ENCODE measurements at places on chromosomes 3 and 15.

DNA sequence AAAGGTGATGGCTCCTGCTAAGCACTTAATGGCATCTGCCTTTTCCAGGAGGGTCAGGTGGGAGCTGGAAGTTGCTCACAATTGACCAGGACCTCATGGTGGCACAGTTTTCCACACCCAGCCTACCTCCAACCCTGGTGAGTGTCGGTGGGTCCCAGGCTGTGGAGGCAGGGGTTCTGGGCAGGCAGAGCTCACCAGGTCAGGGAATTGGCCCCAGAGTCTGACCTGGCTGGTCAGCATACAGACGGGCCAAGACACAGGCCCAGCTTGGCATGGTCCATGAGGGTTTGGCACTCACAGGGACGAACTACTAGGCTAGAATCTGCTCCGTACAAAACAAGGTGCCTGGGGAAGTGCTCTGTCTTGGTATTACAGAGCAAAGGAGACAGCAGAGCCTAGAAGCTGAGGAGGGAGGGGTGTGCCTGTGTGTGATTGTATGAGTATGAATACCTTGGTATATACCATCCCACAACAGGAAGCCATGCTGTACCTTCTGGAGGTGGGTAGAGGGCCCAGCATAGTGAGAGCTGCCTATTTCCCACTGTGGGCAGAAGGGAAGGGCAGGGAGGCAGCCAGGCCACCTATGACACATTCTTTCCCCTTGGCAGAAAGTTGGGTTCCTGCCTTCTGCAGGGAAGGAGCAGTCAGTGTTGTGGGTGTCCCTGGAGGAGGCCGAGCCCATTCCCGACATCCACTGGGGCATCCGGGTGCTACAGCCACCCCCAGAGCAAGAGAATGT, 6.5 kb downstream of the APEH start:
- DNase-seq, result no peak

DNA sequence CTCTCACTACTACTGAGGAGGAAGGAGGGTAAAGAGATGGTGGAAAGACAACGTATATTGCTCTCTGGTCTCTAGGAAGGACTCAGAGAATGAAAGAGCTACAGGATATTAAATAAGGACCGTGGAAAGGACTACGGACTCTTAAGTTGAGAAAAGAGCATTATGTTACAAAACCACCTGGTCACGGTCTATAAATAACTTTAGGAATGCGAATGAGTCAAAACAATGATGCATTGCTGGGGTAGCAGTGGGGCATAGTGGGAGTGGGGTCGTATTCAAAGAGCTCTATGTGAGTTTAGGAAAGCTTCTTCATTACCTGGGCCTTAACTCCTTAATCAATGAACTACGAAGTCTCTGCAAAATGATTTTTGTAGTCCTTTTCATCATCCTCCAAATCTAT, 295.7 kb upstream of the SOX14 start:
- DNase-seq, result no peak

DNA sequence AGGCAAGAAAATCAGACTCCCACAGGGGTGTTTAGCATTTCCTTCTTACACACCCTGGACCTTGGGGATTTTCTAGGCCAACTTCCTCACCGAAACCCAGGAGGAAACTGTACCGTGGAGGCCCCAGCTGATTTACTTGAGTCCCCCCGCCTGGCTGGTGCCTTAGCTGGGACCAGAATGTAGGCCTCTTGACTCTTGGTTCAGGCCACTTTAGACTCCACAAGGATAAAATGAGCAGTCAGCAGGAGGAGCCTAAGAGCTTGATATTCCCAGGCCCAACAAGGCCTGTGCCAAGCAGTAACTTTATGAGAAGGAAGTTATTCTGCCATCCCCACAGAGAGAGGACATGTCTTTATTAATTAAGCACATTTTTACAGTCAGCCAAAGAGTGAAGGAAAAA, 4.6 kb upstream of the APBA2 start:
- DNase-seq, result no peak

- DNase-seq, result no peak
These were observed 46.0 kb downstream of the RARB start for GRCh38 chr3:25474052-25474451.

DNA sequence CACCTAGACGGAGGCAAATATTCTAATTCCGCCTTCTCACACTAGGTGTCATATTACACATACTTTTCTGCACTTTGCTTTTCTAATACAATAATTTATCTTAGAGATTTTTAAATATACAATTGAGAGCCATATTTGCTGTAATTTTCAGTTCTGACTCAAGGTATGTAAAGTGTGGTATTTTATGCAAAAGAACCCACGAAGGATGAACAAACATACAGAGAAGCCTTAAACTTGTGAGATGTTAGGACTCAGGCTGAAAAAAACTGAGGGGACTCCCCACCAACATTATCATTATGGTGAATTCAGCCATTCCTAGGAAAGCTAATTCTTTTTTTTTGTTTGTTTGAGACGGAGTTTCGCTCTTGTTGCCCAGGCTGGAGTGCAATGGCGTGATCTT, 9.6 kb downstream of the ZBTB11 start:
- DNase-seq, result no peak

DNA sequence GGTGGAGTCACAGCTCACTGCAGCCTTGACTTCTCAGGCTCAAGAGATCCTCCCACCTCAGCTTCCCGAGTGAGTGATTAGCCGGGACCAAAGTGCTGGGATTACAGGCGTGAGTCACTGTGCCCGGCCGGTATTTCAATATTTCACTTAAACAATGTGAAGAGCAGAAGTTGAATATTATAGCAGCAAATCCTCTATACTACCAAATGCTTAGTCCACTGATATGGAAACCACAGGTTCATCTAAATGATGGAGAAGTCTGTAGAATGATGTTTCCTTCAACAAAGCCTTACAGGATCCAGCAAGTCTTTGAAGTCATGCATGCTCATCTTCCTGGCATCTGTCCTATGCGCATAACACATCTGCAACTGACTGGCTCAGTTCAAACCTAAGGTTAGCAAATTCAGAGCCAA, 20.3 kb upstream of the UACA start:
- peak; percentile 73 for DNase-seq

DNA sequence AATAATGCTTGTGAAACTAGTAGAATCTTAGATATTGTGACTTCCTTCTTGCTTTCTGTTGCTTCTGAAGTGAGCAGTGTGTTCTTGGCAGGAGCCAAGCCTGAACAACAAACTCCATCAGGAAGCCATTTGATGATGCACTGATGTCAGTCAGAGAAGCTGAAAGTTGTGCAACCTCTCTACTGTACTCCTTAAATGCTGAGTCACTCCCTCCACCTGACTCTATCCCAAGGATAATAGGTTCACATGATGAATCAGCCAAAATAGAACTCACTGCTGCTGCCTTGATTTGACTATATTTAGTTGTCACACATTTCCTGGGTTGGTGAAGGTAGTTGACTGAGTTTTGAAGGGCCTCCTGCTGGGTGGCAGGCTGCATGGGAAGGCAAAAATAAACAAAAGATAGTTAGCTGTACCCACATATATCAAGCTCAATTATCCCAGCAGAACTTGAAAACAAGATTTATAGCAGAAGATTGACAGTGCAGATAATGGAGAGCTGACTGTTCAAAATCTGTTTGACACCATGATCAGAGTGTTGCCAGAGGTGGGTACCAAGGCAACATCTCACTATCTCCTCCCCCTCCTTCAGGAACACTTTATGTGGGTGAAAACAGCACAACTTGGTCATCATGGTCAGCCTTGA, 328.4 kb upstream of the DPH6 start:
- DNase-seq, result peak; percentile 72

- peak; percentile 33 for DNase-seq
These were observed 125.0 kb upstream of the SMAD3 start for GRCh38 chr15:66940368-66940767.

GRCh38 chr3:56684029-56684428, 964 bp upstream of the TASOR start:
- DNase-seq, result no peak

DNA sequence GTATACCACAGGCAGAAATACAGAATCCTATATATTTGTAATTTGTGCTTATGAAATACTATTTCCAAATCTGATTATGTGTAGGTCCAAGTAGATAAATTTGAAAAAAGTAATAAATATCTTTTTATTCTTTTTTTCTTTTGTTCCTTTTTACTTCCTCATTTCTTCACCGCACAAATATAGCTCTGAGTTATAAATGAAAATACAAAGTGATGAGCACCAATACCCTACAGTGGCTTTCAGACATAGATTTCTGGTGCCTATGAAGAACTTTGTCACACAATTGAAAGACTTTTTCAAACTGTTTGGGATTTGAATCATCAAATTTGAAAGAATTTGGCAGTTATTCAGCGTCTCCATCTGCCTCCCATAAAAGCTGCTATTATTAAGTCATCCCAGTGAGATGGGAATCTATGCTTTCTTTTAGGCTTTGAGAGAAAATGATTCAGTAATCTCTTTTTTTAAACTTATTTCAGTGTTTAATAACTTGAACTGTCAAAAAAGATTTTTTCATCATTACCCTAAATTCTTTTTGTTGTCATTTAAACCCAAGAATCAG, 363.6 kb upstream of the GOLIM4 start:
- DNase-seq, result no peak

GRCh38 chr3:117644203-117644602, 934.6 kb downstream of the TUSC7 start:
- DNase-seq, result no peak

- no peak for DNase-seq
These were observed 533 bp upstream of the SMAD3 start for GRCh38 chr15:67064607-67065530.

- DNase-seq, result no peak
These were observed 80.1 kb upstream of the TRIM42 start for GRCh38 chr3:140597792-140598191.

GRCh38 chr15:96320703-96321638, 9.5 kb upstream of the NR2F2 start:
- DNase-seq, result no peak

- no peak for DNase-seq
These were observed 608 bp upstream of the SLC6A6 start for GRCh38 chr3:14401692-14402303.

GRCh38 chr3:136805795-136806194, 13.1 kb upstream of the SLC35G2 start:
- no peak for DNase-seq

DNA sequence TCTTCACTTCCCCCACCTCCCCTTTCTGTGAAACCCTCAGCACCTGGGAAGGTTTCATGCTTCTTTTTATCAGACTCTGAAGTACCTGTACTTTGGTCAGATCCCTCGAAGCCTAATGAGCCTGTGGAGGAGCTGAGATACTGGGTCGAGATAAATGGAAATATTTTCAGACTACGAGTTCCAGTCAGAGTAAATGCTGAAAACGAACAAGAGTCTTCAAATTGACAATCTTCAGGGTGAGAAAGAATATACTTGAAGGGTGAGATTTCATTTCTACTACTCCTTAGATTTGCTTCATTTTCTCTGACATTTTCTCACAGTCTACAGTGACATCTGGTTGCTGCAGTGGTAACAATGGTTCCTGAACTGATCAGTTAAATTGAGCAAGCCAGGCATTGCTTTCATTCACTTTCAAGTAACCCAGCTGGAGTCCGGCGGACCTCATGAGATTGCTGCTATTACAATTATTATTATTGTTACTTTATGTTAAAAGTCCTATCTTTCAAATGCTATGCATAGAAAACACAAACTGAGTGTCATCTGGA, 337.2 kb downstream of the VGLL3 start:
- DNase-seq, result no peak

DNA sequence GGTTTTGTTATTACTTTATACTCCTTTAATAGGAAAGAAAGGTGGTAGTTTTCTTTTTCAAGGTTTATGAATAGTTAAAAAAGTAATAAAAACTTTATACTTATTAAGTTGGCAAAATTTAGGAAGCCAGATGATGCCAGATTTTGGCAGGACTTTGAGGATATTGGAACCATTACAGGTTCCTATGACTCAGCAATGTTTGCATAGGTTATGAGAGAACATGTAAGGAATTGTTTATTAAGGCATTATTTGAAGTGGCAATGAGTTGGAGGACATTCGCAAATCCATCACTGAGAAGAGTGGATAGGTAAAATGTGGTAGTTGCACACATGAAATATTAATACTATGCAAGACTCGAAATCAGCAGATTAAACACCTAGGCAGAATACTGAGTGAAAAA, 29.9 kb downstream of the CDAN1 start:
- no peak for DNase-seq

All from Daoy (cell line).